ENCODE measurements at places on chromosomes 1 and 21.

DNA sequence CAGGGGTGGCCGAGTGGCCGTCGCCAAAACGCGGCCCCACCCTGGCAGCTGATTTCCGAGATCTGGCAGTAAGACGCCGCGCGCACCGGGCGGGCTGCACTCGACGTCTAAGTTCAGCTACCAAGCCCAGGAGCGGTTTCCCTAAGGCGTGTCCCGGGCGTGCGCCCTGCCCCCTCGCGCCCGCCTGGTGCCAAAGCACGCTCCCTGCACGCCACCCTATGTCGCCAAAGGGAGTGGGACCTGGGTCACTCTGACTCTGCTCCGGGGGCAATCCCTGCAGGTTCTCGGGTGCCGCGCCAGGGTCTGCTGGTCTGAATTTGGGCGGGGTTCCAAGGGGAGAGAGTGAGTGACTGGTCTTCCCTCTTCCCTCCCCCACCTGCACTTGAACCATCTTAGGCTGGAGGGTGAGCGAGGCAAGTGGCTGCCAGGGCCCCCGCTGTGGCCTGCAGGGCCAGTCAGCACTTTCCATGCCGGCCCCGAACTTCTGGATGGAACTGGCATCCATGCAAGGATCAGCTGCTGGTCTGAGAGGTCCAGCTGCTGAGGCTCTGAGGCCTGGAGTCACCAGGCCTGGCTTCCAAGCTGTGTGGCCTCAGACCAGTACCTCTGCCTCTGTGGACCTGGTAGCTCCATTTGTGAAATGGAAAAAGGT is at the start of gene LRRC38:
TSS of gene LRRC38 (minus strand) at position 109 of the 652 bp plus-strand sequence. CDS start 410 bp downstream, outside the sequence.
- no peak for DNase-seq

GRCh38 chr1:181208083-181208482 is 119.6 kb downstream of the IER5 start:
- DNase-seq: no peak

- DNase-seq: no peak
Observed at GRCh38 chr1:200774735-200775444, 36.2 kb downstream of the CAMSAP2 start.

DNA sequence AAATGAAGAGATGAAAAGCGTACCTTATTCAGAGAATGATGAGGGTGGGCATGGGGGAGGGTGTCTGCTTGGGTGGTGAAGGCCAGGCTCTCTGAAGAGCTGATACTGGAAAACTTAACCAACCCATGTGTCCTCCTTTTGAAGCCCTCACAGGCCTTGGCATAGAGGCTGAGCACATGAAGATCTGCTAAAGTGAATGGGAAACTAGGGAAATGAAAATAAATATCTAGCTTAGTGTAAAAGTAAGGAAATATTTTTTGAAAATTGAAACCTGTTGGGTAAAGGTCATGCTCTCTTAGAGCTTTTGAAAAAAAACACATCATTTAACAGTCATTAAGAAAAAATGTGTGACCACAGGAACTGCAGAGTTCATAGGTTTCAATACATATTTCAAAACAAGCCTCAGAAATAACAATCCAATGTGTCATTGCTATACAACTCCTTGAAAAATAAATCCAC is 40.5 kb upstream of the RALGPS2 start:
- no peak for DNase-seq

DNA sequence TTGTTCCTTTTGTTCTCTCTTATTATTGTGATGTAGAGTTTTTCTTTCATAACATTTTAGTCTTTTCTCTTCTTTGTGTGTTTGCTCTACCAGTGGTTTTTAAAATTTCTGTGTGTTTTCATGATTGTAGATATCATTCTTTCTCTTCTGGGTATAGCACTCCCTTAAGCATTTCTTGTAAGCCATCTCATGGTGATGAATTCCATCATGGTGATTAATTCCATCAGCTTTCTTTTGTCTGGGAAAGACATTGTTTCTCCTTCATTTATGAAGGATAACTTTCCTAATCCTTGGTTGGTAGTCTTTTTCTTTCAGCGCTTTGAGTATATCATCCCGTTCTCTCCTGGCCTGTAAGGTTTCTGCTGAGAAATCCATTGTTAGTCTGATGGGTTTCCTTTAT is 22.7 kb downstream of the CD55 start:
- DNase-seq: no peak

- no peak for DNase-seq
Observed at GRCh38 chr1:2989185-2989584, 32.1 kb upstream of the ACTRT2 start.

DNA sequence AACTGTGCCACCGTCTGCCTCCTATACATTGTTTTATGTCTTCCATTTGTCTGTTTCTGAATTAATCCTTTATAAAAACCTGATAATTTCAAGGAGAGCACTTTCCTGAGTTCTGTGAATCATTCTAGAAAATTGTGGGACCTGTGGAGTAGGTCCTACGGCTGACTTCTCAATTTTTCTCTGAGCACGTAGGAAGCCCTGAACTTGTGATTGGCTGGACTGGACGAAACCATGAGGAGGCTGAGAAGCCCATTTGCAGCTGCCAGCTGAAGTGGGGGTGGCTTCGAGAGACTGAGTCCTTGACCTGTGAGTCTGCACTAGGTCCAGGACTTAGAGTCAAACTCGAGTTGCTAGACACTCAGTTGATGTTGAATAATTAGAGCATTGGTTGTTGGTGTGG is 277.1 kb upstream of the NCAM2 start:
- DNase-seq: no peak

- DNase-seq: no peak
Observed at GRCh38 chr1:40739455-40740008, 44.1 kb upstream of the KCNQ4 start.

- DNase-seq: no peak
Observed at GRCh38 chr1:162720996-162721395, 69.5 kb upstream of the HSD17B7 start.

DNA sequence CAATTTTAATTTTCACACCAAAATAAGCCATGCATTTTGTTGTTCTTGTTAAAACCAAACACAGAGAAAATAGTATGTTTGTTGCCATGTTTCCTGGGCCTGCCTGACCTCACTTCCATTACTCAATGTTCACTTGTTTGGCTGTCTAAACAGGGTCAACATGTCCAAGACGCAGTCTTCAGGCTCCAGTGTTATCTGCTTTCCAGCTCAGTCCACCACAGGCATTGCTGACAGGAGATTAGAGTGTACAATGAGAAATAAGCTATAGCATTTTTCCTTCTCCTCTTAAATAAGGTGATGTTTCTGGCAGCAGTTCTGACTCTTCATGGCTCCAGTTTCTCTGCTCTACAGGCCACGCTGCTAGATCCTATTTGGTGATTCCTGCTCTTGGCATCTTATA is 1030.5 kb downstream of the KCNT2 start:
- no peak for DNase-seq

- no peak for DNase-seq
Observed at GRCh38 chr1:200337410-200337809, 72.4 kb downstream of the ZNF281 start.

DNA sequence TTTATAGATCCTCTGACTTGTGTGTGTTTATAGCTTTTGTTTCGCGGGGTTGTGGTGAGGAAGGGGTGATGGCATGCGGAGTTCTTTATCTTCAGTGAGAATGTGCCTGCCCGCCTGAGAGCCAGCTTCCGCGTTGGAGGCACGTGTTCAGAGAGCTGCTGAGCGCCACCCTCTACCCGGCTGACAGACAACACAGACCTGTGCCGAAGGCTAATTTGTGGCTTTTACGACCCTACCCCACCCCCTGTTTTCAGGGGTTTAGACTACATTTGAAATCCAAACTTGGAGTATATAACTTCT is 14.4 kb upstream of the CD101 start:
- peak; percentile 39 for DNase-seq

DNA sequence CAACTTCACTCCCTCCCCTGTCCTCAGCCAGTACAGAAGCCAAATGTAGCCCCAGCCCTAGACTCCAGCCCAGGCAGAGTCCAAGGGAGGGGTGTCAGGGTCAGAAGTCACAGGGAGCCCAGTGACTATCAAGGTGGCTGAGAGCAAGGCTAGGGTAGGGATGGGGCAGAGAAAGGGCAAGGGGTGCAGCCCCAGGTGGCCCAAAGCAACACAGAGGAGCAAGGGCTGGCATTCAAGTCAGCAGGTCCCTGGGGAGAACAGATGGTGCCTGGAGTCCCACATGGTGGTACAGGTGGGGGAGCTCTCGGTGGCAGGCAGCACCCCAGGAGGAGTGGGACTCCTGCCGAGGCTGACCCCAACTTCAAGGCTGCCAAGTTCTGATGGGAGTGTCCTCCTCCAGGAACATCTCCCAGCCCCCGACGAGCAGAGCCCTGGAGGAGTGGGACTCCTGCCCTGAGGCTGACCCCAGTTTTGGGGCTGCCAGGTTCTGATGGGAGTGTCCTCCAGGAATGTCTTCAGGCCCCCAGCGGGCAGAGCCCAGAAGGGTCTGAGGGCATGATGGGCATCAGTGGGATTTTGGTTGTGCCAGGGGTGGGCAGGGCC is 3.7 kb upstream of the DVL1 start:
- no peak for DNase-seq

DNA sequence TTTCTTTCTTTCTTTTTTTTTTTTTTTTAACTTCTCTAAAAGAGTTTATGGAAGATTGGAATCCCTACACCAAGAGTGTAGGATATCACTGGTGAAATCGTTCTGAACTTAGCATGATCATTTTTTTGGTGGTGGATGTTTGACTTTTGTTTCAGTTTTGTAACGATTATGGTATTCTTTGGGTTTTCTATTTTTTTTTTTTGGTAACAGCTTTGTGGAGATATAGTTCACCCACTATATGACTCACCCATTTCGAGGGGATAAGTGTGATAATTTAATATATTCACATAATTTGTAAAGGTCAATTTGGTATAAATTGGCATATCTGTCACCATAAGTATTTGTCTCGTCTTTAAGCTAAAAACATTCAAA is 29.2 kb downstream of the AGPAT3 start:
- DNase-seq: no peak

GRCh38 chr1:7438921-7439655 is 332.0 kb upstream of the VAMP3 start:
- no peak for DNase-seq

DNA sequence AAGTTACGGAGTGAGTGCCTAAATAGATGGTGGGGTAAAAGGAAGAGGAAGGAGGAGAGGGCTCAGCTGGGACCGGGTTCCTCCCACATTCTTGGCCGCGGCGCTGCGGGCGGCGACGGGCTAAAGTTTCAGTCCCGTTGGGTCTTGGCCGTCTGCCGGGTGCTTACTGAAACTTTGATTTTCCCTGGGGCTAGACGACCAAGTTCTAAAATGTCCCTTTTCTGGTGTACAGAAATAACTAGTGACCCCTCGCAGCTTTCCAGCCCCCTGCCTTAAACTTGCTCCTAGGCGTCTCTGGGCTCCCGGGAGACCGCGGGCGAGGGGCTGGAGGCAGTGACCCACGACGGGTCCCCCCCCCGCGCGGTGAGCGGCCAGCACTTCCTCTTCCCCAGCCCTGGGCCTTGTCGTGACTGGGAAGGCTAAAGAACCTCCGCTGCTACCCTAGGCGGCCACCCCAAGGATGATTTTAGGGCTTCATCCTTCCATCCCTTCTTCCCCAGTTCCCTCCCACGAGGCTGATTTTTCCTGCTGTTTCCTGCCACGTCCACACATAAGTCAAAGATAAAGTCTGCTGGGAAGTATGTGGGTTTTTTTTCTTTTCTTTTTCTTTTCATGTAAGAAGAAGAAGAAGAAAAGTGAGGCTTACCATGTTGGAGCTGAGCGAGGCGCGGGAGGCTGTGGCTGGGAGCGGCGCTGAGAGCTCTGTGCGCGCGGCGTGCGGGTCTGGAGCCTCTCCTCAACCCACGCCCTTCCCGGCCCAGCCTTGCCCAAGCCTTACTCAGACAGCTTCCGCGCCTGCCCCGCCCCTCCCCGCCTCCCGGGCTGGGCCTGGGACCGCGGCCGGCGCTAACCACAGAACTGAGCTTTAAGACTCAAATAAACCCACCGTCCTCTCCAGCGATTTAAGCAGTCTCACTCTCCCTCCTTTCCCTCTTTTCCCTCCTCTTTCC is at the start of gene S100A11:
TSS of gene S100A11 (minus strand) at position 738 of the 950 bp plus-strand sequence. CDS start at position 649, 89 bp downstream.
- DNase-seq: peak; percentile 56

DNA sequence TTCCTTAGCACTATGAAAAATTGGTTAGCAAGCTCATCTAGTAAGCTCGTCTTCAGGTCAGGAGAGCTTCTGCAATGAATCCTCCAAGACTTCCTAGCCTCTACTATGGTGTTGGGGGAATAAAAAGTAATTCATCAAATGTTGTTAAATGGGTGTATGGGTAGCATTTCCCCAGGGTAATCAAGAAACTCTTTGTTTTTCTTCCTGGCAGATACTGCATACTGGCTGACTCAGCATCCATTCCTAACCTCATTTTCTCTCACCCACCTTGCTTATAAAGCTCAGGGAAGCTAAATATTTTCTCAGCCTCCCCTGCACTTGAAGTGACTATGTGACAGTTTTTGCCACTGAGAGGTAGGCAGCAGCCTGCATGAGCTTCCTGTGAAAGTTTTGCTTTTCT is 83.4 kb downstream of the MAB21L3 start:
- DNase-seq: no peak

DNA sequence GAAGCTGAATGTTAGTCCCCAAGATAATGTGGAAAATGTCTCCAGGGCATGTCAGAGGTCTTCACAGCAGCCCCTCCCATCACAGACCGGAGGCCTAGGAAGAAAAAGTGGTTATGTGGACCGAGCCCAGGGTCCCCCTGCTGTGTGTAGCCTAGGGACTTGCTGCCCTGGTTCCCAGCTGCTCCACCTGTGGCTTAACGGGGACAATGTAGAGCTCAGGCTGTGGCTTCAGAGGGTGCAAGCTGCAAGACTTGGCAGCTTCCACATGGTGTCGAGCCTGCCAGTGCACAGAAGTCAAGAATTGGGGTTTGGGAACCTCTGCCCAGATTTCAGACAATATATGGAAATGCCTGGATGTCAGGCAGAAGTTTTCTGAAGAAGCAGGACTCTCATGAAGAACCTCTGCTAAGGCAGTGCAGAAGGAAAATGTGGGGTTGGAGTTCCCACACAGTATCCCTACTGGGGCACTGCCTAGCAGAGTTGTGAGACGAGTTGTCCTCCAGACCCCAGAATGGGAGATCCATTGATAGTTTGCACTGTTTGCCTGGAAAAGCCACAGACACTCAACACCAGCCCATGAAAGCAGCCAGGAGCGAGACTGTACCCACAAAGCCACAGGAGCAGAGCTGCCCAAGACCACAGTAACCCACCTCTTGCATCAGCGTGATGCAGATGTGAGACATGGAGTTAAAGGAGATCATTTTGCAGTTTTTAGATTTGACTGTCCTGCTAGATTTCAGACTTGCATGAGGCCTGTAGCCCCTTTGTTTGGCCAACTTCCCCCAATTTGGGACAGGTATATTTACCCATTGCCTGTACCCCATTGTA is 204.9 kb downstream of the MRPL39 start:
- no peak for DNase-seq
